ENCODE measurements at places on chromosomes 11 and 22. TPM values are rescaled to one million over a fixed set of nuclear protein-coding genes. Genes with fewer than 3 reads are reported as not detected.
A peak's percentile ranks its signal among the peaks of the same experiment; 100 is the strongest.

DNA sequence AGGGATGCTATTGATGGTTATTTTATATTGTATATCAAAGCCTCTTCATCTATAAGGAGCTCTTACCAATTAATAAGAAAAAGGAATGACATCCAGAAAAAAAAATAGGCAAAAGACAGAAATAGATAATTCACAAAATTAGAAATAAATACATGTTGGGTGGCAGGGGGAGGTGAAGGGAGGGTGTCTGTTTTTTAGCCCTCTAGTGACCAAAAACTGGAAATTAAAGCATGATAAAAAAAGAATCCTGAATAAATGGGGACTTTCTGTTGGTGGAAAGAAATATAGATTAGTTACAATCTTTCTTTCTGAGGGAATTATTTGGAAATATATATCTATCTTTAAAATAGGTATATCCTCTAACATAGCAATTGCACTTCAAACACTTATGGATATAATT is 42.0 kb upstream of the TTC36 start:
- H3K4me3 ChIP-seq = no peak overlapping the region
- H3K27ac ChIP-seq = no peak overlapping the region
- DNase-seq = no peak
- H3K36me3 ChIP-seq = peaks cover 90% of the 10 kb centered on the region

- H3K27ac ChIP-seq = no peak overlapping the region
- H3K4me1 ChIP-seq = no peaks in the 10 kb centered on the region
- no peak for DNase-seq
- H3K4me3 ChIP-seq = no peak overlapping the region
Measured at GRCh38 chr22:47878460-47878859, 1116.0 kb downstream of the TBC1D22A start.

GRCh38 chr11:101476191-101476590 is 107.6 kb downstream of the TRPC6 start:
- no peaks in the 10 kb centered on the region for H3K27me3 ChIP-seq
- DNase-seq = no peak
- H3K4me1 ChIP-seq = no peaks in the 10 kb centered on the region

DNA sequence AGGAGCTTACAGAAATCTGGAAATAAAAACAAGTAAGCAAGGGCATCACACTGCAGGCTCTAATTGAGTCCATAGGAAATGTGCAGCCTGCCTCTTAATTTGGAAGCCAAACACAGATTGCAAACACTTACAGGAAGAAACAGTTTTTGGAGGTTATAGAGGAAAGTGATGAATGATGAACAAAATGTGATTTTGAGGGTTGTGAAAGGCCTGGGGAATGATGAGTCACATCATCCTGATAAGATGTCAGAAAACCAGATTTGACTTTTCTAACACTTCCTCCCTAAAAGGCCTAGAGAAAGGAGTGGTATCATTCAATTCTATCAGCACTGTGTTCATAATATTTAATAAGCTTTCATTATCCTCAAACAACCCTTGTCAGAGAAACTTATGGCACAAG is 96.6 kb upstream of the POU2AF2 start:
- no peak overlapping the region for H3K27ac ChIP-seq
- no peaks in the 10 kb centered on the region for H3K36me3 ChIP-seq
- H3K27me3 ChIP-seq = no peaks in the 10 kb centered on the region
- no peak overlapping the region for H3K4me3 ChIP-seq

The ZNF214 gene
- total RNA-seq = not detected

The RHOD gene
- total RNA-seq = 82.6 TPM

- no peak overlapping the region for H3K27ac ChIP-seq
- H3K4me3 ChIP-seq = no peak overlapping the region
- DNase-seq = no peak
- H3K36me3 ChIP-seq = no peaks in the 10 kb centered on the region
- H3K27me3 ChIP-seq = no peaks in the 10 kb centered on the region
Measured at GRCh38 chr11:31617246-31617645, 107.7 kb downstream of the ELP4 start.

DNA sequence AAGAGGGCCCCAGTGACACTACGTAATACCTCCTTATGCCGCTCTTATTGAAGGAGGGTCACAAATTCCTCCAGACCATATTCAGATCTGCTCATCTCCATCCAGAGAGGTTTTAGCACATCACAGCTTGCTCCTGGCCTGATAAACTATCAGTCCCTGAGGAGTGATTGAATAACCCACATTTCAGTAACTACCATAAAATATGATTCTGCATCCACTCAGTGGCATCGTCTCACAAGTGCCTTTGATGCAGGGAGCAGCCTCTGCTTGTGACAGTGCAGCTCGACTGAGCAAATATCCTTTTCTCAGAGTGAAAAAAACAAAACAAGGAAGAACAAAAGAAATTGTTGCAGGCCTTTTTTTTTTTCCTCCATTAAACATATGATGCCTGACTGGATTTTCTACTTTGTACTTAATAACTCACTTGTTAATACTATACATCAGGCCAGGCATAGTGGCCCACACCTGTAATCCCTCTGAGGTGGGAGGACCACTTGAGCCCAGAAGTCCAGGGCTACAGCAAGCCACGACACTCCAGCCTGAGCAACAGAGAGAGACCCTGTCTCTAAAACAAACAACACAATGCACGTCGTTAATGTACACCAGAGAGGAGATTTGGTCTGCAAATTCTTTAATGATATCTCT is 64.5 kb downstream of the DDX10 start:
- H3K27ac ChIP-seq = no peak overlapping the region
- no peak for DNase-seq
- H3K36me3 ChIP-seq = peaks cover 11% of the 10 kb centered on the region
- H3K4me3 ChIP-seq = no peak overlapping the region
- H3K27me3 ChIP-seq = no peaks in the 10 kb centered on the region

GRCh38 chr11:42175203-42175602 is 715.8 kb upstream of the LRRC4C start:
- H3K4me3 ChIP-seq = no peak overlapping the region
- H3K4me1 ChIP-seq = no peaks in the 10 kb centered on the region
- DNase-seq = no peak
- no peak overlapping the region for H3K27ac ChIP-seq
- no peaks in the 10 kb centered on the region for H3K27me3 ChIP-seq

GRCh38 chr22:43562843-43563242 is 151.0 kb downstream of the MPPED1 start:
- no peak overlapping the region for H3K4me3 ChIP-seq
- no peak overlapping the region for H3K27ac ChIP-seq
- no peak for DNase-seq
- H3K4me1 ChIP-seq = no peaks in the 10 kb centered on the region

The SEPTIN3 gene
- not detected for total RNA-seq

The SCT gene
- total RNA-seq = not detected

- H3K27me3 ChIP-seq = no peaks in the 10 kb centered on the region
- H3K4me1 ChIP-seq = peaks cover 15% of the 10 kb centered on the region
- DNase-seq = peak; percentile 58
- H3K4me3 ChIP-seq = no peak overlapping the region
- no peaks in the 10 kb centered on the region for H3K36me3 ChIP-seq
Measured at GRCh38 chr11:119371778-119372182, 9.7 kb downstream of the USP2 start.

DNA sequence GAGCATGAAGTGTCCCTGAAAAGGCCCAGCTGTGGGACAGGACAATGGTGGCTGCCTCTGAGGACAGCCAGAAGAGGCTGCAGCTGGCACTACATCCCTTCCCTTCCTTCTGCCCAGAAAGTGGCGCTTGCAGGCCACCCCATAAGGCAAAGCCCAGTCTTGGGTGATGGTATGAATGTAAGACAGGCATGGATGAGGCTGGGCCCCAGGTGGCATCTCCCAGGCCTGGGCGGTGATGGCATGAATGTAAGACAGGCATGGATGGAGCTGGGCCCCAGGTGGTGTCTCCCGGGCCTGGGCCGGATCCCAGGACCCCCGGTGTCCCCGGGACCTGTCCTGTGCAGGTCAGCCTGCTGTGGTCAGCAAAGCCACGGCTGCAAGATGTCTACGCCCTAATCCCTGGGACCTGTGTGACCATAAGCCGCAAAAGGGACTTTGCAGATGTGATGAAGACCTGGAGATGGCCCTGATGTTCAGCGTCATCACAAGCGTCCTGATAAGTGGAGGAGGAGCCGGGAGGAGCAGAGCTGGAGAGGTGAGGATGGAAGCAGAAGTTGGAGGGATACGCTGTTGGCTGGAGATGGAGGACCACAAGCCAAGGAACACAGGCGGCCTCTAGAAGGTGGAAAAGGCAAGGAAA is 181.1 kb downstream of the CTTN start:
- H3K27ac ChIP-seq = no peak overlapping the region
- H3K36me3 ChIP-seq = no peaks in the 10 kb centered on the region
- H3K4me3 ChIP-seq = no peak overlapping the region
- no peaks in the 10 kb centered on the region for H3K4me1 ChIP-seq
- no peak for DNase-seq

DNA sequence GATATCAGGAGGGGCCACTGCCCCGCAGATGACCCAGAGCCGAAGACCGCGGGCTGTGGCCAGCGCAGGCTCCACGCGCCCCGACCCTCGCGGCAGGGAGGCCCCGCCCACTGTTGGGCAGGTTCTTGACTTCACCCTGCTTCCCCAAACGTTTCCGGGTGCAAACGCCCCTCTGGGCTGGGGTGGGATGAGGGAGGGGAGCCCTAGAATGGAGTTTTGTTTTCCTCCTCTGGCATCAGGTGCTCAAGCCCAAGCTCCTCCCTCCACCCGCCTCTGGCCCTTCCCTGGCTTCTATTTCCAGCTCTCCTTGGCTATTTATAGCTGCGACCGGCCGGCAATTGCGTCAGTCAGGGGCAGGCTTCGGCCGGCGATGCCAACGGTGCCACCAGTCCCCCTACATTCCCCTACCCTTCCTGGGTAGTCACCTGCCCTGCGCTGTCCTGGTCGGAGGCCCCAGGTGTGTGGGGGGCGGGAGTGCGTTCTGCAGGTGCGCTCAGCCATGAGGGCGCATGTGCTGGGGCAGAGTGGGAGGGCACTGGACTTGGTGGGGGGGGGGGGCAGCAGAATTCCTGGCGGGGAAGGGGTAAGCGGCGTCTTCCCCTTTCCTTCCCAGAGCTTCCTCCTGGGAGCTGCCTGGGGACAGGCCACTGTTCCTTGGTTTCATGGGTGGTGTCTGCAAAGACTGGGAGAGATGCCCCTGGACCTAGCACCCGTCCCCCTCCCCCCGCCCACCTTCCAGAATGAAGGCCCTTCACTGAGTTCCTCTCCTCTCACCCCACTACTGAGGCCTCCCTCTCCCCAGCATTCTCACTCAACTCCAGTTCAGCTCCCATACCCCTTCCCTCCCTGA is 23.6 kb downstream of the DUSP8 start:
- H3K4me3 ChIP-seq = peak overlapping the region; percentile 46
- H3K27ac ChIP-seq = peak overlapping the region; percentile 87
- no peaks in the 10 kb centered on the region for H3K36me3 ChIP-seq
- DNase-seq = peak; percentile 73
- peaks cover 13% of the 10 kb centered on the region for H3K4me1 ChIP-seq
- no peaks in the 10 kb centered on the region for H3K27me3 ChIP-seq

- no peak overlapping the region for H3K27ac ChIP-seq
- H3K4me3 ChIP-seq = no peak overlapping the region
- no peaks in the 10 kb centered on the region for H3K36me3 ChIP-seq
- no peaks in the 10 kb centered on the region for H3K27me3 ChIP-seq
- peaks cover 5% of the 10 kb centered on the region for H3K4me1 ChIP-seq
Measured at GRCh38 chr11:86118253-86118652, 49.4 kb upstream of the PICALM start.

The SCUBE2 gene
- total RNA-seq = 1.1 TPM

Measured in ascending aorta (tissue), 2 donors.